ENCODE measurements at places on chromosomes 7 and 10. TPM values are rescaled to one million over a fixed set of nuclear protein-coding genes. Genes with fewer than 3 reads are reported as not detected.

Gene SDHAF3
- total RNA-seq = 4.3 TPM

Gene GTPBP10
- 3.8 TPM for total RNA-seq

Gene PUS7
- total RNA-seq = 6.2 TPM

Gene CFAP69
- total RNA-seq = 2.4 TPM

Gene UBTD1
- 4.6 TPM for total RNA-seq

Gene SPDYE2
- under 0.01 TPM for total RNA-seq

Gene PIP
- total RNA-seq = not detected

Gene FANK1
- total RNA-seq = 1.6 TPM

Gene RSPH10B
- total RNA-seq = not detected

Gene GALNT17
- total RNA-seq = not detected

Gene CALHM3
- total RNA-seq = 0.27 TPM

Gene TBC1D12
- 2.2 TPM for total RNA-seq

DNA sequence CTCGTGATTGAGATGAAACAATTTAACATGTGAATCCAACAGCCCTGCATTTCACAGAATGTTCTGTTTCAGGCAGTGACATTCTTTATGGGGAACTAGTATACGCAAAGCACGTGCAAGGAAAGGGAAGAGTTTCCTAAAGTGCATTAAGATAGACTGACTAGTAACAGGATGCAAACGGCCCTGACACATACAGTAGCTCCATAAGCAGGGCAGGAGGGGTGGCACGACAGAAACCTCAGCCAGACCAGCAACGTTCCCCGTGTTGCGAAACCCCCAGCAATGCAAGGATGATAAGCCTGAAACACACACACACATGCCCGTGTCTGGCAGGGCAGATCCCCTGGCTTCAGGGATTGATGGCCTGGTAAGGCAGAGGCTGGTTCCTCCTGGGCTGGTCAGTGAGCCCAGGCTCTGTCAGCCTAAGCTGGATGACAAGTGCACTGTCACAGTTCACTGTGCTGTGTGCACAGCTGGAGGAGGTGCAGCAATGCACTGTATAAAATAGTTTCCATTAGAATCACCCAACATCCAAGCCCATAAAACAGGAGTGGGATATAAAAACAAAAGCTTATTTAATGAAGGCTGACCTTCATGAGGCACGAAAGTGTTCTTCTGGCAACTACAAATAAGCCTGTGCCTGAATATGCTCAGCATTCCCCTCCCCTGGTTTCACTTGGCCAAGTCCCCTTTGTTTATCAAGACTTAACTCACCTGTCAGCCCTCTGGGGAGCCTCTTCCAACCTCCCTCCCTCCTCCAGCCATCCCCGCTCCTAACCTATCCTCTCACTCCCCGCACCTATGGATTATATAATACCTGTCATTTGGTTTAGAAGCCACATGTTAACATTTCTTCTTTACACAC is 88.8 kb downstream of the GSAP start:
- peak; percentile 48 for DNase-seq

GRCh38 chr7:40531956-40532355 is 397.2 kb downstream of the SUGCT start:
- DNase-seq = no peak

DNA sequence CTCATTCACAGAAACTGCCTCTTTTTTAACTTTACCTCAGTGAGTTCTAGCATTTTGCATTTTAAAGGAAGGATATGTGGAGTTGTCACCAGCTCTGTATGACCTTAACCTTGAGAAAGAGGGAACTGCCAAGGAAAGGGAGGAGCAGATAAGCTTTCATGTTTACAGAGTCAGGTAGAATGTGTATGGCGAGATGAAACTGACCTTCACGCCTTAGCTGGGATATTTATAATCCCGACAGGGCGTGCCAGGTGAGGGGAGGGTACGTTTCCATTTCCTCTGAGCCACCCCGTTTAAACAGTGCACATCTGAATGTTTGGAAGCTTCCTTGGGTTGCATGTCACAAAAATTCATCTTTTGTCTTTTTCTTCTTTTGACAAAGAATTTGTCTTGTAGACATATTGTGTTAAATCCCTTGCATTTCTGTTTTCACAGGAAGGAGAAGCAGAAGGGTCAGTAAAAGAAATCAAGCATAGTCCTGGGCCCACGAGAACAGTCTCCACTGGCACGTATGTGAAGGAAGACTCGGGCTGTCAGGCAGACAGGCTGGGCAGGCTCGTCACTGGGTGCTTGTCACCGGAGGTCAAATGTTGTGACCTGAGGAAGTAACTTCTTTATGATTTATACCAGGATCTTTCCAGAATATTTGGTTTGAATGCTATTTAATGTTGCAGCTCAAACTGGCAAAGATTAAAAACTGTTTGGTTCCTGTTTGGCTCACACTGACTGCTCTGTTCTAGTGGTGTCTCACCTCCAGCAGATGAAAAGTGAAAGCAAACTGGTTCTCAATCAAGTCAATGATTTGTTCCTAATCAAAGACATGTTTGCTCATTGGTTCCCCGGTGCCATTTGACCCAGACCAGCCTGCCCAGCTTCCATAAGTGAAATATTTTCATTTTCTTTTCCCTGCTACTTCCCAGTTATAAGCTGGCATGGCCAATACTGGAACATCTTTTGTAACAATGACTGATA is 16.2 kb downstream of the OPTN start:
- no peak for DNase-seq

DNA sequence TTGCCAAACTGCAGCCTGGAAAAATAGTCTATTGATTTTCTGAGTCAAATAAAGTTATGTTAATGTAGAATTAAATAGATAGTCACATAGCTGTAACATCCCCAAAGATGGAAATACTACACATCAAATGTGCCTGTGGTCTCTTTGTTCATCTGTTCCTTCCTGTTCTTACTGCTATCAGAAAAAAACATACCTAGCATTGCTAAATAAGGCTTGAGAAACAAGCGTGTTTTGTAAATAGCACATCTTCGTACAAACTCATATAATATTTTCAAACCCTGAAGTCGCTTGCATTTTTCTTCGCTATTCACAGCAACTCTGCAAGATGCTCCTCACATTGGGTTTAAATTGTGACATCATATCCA is 116.1 kb downstream of the KLF6 start:
- no peak for DNase-seq

- DNase-seq = no peak
Measured at GRCh38 chr10:69269761-69270160, 8.5 kb upstream of the HK1 start.

GRCh38 chr10:6535156-6535764 is 44.8 kb downstream of the PRKCQ start:
- no peak for DNase-seq

- no peak for DNase-seq
Measured at GRCh38 chr7:101729241-101729883, 88.1 kb upstream of the CUX1 start.

- no peak for DNase-seq
Measured at GRCh38 chr7:137760111-137760510, 86.7 kb downstream of the DGKI start.

- no peak for DNase-seq
Measured at GRCh38 chr7:143346018-143346417, 16.5 kb downstream of the FAM131B start.

DNA sequence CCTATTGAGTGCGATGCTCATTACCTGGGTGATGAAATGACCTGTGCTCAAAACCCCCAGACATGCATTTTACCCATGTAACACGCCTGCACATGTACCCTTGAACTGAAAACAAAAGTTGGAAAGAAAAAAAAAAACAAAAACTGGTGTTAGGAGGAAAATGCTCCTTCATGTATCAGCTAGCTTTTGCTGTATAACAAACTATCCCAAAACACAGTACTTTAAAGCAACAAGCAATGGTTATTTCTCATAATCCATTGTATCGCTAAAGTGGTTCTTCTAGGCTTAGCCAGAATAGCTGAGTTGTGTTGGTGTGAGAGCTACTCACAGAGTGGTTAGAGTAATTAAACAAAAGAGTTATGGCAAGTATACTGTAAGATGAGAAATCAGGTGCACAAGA is 12.2 kb upstream of the GALNT11 start:
- no peak for DNase-seq

GRCh38 chr7:50266635-50267386 is 37.7 kb upstream of the IKZF1 start:
- DNase-seq = peak; percentile 38

- DNase-seq = no peak
Measured at GRCh38 chr10:31466313-31466712, 147.3 kb downstream of the ZEB1 start.

GRCh38 chr7:28711114-28711513 is 247.0 kb downstream of the TRIL start:
- DNase-seq = no peak

- no peak for DNase-seq
Measured at GRCh38 chr7:102834999-102835398, 77.8 kb upstream of the LRRC17 start.

DNA sequence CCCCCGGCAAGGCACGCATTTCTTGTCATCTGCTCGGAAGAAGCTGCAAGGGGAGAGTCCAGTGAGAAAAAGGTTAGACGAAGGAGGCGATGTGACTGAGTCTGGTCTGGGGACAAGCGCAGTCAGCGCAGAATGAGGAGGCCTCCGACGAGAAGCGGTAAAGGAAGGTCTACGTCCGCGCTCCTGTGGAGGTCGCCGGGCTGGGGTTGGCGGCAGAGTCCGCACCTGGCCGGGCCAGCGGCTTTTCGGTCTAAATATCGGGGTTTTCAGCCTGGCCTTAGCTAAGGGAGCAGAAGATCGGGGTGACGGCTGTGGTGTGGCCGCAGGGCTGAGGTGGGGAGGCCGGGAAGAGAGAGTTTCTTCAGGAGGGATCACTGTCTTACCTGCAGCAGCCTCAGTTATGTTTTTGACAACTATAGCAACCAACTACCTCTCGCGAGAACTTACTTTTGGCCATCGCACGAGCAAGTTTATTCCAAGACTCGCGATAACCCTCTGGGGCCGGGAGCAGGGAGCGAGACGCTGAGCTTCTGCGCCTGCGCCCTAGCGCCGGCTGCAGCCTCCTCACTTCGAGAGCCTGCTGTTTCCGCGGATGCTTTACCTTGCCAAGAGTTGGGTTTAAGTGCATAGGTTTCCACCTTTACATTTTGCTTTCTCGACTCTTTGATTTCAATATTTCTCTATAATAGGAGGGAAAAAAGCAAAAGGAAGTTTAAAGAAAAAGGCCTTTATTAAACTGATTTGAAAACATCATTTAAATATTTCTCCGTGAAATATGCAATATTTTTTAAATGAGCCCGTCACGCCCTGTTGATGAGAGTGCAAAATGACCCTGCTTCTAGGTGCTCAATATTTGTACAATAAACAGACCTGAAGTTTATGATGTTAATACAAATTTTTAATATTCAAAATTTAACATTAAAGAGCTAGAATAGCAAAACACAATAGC is at the start of gene CFAP70:
CFAP70 (minus strand) TSS at position 534 of the 949 bp plus-strand sequence. CDS start 4,068 bp downstream, outside the sequence.
- DNase-seq = peak; percentile 98

DNA sequence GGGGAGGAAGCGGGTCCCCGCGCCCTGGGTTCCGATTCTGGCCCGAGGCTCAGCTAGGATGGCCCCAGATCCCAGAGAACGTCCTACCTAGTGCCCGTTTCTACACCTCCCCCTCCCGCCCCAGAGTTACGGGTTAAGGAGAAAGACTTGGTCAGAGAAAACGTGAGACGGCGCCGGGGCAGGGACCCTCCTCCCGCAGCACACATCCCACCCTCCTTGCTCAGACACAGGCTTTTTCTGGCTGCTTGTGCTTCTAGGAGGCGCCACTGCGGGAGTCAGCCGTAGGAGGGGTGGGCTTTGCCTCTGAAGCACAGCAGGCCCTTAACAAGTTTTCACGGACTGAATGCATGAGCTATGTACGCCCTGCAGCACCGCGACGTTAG is 104.9 kb upstream of the LEP start:
- DNase-seq = no peak

DNA sequence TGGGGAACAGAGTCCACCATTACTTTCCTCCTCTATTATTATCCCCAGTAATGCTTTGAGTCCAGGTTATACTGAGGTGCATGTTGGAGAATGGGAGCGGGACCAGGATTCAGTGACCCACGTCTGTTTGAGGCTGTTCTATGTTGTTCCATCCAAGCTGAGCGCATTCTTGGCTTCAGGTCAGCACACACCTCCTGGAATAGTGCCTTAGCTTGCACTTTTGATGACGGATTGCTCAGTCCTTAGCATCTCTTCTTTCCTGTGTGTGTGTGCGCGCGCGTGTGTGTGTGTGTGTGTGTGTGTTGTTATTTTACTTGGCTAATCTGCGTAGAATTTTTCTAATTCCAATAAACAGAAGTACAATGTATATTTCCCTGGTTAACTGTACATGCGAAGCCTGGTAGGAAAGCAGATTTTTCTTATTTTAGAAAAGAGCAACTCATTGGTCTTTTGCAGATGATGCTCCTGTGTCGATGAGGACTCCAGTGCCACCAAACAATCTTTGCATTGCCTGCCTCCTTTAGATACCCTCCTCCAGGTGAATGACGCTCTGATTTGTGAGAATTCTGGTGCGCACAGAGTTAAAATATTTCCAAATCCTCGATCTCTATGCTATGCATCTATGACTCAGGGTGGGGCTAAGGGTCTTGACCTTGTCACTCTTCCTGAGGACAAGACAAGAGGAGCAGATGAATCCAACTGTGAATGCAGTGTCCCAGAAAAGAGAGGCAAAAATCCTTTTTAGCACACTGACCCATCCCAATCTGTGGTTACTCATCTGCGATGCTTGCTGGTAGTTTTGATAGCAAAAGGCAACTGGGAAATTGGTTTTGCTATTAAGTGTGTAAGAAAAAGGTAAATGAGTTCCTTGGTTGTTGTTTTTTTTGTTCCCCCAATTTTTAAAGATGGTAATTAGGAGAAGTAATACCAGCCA is 13.3 kb upstream of the CELF2 start:
- no peak for DNase-seq

- no peak for DNase-seq
Measured at GRCh38 chr7:55127622-55128081, 108.8 kb downstream of the EGFR start.

DNA sequence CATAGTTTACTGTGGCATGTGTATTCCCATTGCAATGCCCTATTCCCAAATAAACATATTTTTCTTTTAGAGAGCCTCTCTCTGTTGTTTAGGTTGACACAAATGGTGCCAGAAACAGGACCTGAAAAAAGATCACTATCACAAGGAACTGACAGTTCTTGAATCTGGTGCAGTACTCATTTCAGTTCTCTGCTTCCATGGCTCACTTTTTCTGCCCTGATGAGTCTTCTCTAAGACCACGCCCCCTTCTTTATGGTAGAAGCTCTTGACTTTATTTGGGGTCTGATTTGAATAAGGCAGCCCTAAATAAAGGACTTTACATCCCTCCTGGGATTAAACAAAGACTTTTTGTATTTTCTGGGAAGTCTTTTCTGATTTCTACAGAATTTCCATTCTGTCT is 3.5 kb upstream of the CCDC126 start:
- no peak for DNase-seq

GRCh38 chr7:36023033-36023560 is 130.0 kb upstream of the EEPD1 start:
- no peak for DNase-seq

GRCh38 chr7:142384493-142384922 is 126.7 kb upstream of the PRSS58 start:
- DNase-seq = peak; percentile 77
